Pancreas (tissue), 10 donors: ENCODE measurements at places on chromosomes 4 and X. TPM values are rescaled to one million over a fixed set of nuclear protein-coding genes. Genes with fewer than 3 reads are reported as not detected.

- no peak overlapping the region for H3K27ac ChIP-seq
- H3K36me3 ChIP-seq, result no peaks in the 10 kb centered on the region
- no peak overlapping the region for H3K4me3 ChIP-seq
- H3K4me1 ChIP-seq, result no peaks in the 10 kb centered on the region
- no peak for DNase-seq
Observed at GRCh38 chr4:151874328-151874727, 113.5 kb upstream of the GATB start.

- no peaks in the 10 kb centered on the region for H3K27me3 ChIP-seq
- no peak overlapping the region for H3K4me3 ChIP-seq
- H3K36me3 ChIP-seq, result no peaks in the 10 kb centered on the region
- no peak overlapping the region for H3K27ac ChIP-seq
- H3K4me1 ChIP-seq, result no peaks in the 10 kb centered on the region
Observed at GRCh38 chr4:2043396-2044118, 15.6 kb upstream of the NAT8L start.

DNA sequence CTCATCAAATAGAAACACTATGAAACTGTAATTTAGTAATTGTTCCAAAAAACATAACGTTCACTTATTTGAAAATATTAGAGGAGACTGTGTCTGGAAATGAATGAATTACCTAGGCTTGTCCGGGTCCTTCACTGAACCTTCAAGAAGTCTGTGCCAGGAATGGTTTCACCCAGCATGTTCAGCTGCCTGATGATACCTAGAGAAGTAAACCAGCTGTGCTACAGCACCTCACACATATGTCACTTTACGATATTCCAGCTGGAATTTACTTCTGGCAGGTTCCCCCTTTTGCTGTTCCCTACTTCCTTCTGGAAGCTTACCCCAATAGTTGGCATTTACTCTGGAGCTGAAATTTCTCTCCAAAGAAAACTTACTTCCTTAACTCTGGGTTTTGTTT lies 906.5 kb downstream of the FAT4 start:
- H3K27me3 ChIP-seq, result no peaks in the 10 kb centered on the region
- no peaks in the 10 kb centered on the region for H3K4me1 ChIP-seq
- H3K4me3 ChIP-seq, result no peak overlapping the region
- DNase-seq, result no peak
- no peaks in the 10 kb centered on the region for H3K36me3 ChIP-seq
- no peak overlapping the region for H3K27ac ChIP-seq

The SPANXN4 gene
- not detected for total RNA-seq

DNA sequence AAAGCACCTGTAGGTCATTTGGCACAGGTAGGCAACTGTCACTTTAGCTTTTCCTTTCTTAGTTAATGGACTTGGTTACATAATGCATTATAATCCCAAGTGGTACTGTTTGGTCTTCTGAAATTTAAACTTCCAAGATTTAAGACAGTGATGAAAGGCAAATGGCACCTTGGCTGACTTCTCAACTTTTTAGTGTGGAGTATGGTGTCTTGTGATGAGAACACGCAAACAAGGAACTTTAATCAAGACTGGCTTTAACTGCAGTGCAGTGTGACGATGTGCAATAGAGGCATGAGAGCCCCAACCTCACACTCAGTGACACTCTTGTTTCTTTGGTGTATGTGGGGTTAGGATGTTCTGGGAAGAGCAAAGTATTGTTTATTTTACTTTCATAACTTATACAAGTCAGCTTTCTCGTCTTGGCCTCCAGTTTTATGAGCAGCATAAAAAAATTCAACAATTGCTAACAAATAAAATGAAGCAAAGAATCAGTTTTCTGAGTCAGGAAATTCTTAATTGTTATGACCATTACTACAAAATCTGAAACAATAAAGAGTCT lies 171.9 kb downstream of the MAD2L1 start:
- H3K27me3 ChIP-seq, result no peaks in the 10 kb centered on the region
- DNase-seq, result no peak
- no peaks in the 10 kb centered on the region for H3K36me3 ChIP-seq
- H3K27ac ChIP-seq, result no peak overlapping the region
- no peak overlapping the region for H3K4me3 ChIP-seq

The FAM241A gene
- total RNA-seq, result 0.51 TPM

DNA sequence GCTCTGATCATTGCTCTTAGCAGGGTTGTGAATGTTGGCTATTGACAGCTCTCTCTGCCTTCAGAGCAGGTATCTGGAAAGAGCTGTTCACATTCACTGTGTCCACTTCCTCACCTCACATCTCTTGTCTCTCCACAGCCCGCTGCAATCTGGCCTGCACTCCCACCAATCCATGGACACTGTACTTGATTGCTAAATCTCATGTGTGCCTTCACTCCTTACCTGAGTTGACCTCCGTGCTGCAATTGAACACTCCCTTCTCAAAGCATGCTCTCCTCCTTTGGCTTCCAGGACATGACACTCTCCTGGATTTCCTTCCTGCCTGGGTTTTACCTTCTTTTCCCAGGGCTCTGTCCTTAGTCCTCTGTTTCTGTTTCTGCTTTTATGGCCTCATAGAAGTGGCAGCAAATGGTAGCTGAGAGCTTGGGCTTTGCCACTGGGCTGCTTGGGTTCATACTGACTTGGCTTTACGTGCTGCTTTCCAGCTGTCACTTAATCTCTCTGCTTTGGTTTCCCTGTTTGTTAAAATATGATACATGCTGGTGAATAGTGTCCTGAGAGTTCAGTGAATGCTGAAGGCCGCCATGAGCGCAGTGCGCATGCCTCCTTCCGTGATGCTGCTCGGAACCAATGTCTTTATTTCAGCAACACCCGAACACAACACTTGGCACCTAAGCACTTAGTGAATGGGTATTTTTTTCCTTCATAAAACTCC lies 29.5 kb downstream of the DCUN1D4 start:
- no peak for DNase-seq
- peaks cover 12% of the 10 kb centered on the region for H3K36me3 ChIP-seq
- no peak overlapping the region for H3K4me3 ChIP-seq
- H3K27me3 ChIP-seq, result no peaks in the 10 kb centered on the region
- H3K4me1 ChIP-seq, result no peaks in the 10 kb centered on the region

DNA sequence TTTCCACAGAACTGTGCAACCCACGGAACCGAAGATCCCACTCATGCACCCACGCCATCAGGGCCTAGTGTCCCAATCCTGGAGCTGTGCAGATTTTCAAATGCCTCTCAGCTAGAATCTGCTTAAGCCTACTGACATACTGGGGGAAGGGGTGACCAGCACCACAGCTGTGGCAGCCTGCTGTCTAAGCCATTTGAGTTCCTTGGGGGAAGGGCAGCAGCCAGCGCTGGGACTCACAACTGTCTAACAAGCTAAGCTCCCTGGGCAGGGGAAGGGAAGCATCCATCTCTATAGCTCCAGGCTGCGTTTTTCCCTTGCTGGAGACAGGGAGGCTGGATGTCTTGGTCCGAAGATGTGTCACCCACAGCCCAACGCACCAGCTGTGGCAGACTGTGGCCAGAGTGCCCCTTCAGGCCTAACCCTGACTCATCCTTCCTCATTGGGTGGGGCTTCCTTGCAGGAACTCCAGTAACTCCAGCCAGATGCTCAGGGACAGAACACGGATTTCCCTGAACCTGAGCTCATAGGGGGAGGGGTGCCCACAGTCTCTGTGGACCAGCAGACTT lies 194.8 kb downstream of the CHRDL1 start:
- H3K27ac ChIP-seq, result no peak overlapping the region
- no peak overlapping the region for H3K4me3 ChIP-seq
- no peaks in the 10 kb centered on the region for H3K4me1 ChIP-seq
- no peaks in the 10 kb centered on the region for H3K36me3 ChIP-seq
- H3K27me3 ChIP-seq, result no peaks in the 10 kb centered on the region
- DNase-seq, result no peak

- H3K27me3 ChIP-seq, result no peaks in the 10 kb centered on the region
- DNase-seq, result no peak
- no peak overlapping the region for H3K4me3 ChIP-seq
Observed at GRCh38 chr4:144313370-144313769, 172.9 kb upstream of the GYPA start.

DNA sequence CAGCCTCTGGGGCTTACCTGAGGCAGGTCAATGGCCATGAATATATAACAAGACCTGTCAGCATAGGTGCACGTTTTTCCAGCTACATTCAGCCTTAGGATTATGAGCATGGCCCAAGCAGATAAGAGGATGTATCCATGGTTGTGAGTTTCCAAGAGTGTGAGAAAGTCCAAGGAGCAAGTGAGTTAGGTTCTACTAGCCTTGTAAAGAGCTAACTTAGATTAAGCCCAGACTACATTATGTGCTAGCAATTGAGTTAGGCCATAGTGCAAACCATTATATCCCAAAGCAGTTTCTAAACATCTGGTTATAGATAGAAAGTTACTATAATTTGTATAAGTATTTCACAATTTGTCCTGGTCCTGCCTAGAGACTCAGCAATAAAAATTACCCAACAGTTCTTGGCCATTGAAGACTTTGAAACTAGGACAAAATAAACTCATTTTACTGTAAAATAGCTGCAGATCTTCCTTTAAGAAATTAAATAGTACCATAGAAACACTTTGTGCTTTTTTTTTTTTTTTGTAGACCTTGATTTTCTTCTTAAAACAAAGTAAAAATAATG lies 312.0 kb downstream of the CAMK2D start:
- no peaks in the 10 kb centered on the region for H3K36me3 ChIP-seq
- H3K4me1 ChIP-seq, result no peaks in the 10 kb centered on the region
- no peak overlapping the region for H3K4me3 ChIP-seq
- H3K27ac ChIP-seq, result no peak overlapping the region

DNA sequence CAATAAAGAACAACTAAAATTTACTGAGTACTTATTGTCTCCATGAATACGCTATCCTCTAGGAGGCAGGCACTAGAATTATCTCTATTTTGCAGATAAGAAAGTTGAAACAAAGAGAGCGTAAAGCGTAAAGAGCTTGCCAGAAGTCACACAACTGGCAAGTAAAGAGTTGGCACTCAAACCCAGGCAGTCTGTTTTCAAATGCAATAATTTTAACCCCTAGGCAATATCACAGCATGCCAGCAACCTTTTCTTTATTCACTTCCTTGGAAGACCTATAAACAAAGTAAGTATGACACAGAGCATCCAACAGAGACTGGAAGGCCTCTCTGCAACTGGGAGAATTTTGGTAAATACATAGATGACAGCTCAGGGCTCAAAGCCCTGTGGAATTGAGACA lies 23.2 kb upstream of the AMELX start:
- peaks cover 5% of the 10 kb centered on the region for H3K27me3 ChIP-seq
- no peak overlapping the region for H3K4me3 ChIP-seq
- no peaks in the 10 kb centered on the region for H3K4me1 ChIP-seq
- no peaks in the 10 kb centered on the region for H3K36me3 ChIP-seq
- no peak for DNase-seq

The FOXO4 gene
- 15.1 TPM for total RNA-seq

- no peaks in the 10 kb centered on the region for H3K36me3 ChIP-seq
- DNase-seq, result peak; percentile 51
- H3K27ac ChIP-seq, result no peak overlapping the region
- no peaks in the 10 kb centered on the region for H3K27me3 ChIP-seq
Observed at GRCh38 chr4:20983763-20984575, 283.7 kb downstream of the PACRGL start.

The FAM47E gene
- total RNA-seq, result 10.3 TPM

The VCX2 gene
- total RNA-seq, result not detected

DNA sequence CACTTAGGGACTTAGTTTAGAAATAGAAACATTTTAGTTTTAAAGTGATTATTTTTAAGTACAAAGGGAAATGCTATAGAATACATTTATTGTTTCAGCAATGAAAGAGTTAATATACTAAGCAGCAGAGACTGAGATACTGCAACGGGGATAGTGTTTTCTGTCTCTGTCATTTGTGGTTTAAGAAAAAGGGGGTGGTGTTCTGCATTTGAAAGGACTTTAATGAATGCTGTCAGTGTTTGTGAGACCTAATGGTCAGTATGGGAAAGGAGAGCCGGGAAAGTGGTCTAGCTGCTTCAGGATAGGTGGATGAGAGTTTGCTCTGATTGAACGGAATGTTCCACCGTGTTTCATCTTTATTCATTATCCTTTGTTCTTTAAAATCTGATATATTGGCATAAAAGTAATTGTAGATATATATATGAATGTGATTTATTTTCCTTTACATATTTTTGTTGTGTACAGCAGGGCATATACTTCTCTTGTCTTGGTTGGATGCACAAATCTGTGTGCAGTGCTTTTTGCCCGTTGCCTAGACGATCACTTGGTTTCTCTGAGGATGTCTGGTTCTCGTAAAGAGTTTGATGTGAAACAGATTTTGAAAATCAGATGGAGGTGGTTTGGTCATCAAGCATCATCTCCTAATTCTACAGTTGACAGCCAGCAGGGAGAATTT lies at the start of gene KLHL5:
TSS of gene KLHL5 (plus strand) at position 139 of the 676 bp plus-strand sequence. CDS start at position 560, 421 bp downstream.
- H3K27ac ChIP-seq, result no peak within 1 kb of the TSS
- no peak for DNase-seq
- H3K36me3 ChIP-seq, result no peaks in the 10 kb centered on the region
- H3K27me3 ChIP-seq, result no peaks in the 10 kb centered on the region

GRCh38 chr4:189858435-189858834 lies 82.2 kb upstream of the FRG1 start:
- no peaks in the 10 kb centered on the region for H3K36me3 ChIP-seq
- H3K4me1 ChIP-seq, result no peaks in the 10 kb centered on the region
- H3K27me3 ChIP-seq, result no peaks in the 10 kb centered on the region
- H3K27ac ChIP-seq, result no peak overlapping the region
- H3K4me3 ChIP-seq, result no peak overlapping the region

The SPANXD gene
- not detected for total RNA-seq

The FGFBP2 gene
- not detected for total RNA-seq

The DCAF12L1 gene
- total RNA-seq, result 0.06 TPM

GRCh38 chr4:66693694-66694093 lies 851.6 kb downstream of the CENPC start:
- peaks cover 5% of the 10 kb centered on the region for H3K4me1 ChIP-seq
- H3K27me3 ChIP-seq, result no peaks in the 10 kb centered on the region
- no peak overlapping the region for H3K4me3 ChIP-seq
- H3K36me3 ChIP-seq, result no peaks in the 10 kb centered on the region

DNA sequence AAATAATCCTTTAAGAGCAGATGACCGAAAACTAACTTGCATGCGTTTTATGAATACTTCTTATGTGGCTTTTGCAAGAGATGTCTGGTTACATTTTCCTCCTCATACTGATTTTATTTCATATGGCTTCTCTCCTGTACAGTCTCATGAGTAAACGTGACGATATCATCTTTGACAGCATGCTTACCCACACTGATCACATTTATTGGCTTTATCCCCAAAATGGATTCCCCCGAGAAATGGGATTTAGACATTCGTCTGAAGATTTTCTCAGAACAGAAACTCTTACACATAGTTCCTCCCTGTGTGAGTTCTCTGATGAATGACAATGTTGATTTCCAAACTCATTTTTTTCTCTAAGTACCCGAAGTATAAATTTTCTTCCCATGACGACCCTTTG lies 939.7 kb upstream of the LCORL start:
- no peak overlapping the region for H3K4me3 ChIP-seq
- no peaks in the 10 kb centered on the region for H3K4me1 ChIP-seq

GRCh38 chr4:76571274-76571673 lies 136.2 kb downstream of the SHROOM3 start:
- H3K27me3 ChIP-seq, result no peaks in the 10 kb centered on the region
- no peaks in the 10 kb centered on the region for H3K36me3 ChIP-seq
- peaks cover 26% of the 10 kb centered on the region for H3K4me1 ChIP-seq
- peak overlapping the region; percentile 59 for H3K27ac ChIP-seq
- H3K4me3 ChIP-seq, result no peak overlapping the region
